ENCODE measurements at places on chromosomes 2 and 18.

GRCh38 chr2:100893392-100894104 lies 73.6 kb downstream of the NPAS2 start:
- DNase-seq = no peak

DNA sequence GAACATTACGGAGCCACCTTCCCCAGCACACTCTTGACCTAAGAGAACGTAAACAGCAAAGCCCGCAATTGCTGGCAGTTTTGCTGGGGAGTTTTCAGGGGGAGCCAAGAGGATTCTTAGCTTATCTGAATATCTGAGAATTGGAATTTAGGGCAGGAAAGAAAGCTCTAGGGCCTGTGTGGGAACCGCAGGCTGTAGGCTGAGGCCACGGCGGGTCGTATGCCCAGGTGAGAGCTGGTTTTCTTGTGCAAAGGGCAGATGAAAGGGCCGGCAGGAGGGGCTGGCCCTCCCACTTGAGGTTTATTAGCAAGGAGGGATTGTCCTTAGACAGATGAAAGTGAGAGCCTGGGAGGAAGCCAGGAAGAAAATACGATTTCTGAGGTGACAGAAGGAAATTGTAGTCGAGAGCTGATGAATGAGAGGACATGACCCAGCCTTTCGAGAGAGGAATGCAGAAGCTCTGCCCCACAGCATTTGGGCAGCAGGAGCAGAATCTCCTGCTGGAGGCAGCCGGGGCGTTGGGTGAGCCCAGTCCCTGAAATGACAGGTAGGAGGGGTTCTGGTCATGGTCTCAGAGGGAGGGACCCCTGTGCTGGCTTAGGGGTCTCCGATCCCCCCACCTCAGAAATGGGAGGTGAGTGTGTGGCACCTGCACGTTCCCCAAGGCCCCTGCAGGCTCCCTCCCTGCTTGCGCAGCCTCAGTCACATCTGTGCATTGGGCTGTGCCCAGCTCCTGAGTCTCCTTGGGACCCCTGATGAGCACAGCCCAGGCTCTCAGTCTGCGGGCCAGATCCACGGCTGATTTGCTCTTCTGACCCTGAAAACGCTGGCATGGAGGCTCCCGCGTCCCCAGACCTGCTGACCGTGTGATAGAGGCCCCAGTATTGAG lies 61.1 kb downstream of the CABLES1 start:
- no peak for DNase-seq

- DNase-seq = no peak
These were observed 221.9 kb downstream of the PIEZO2 start for GRCh38 chr18:10927286-10927992.

GRCh38 chr2:35301369-35301768 lies 1054.2 kb upstream of the CRIM1 start:
- no peak for DNase-seq

- DNase-seq = no peak
These were observed 135.3 kb downstream of the SLC8A1 start for GRCh38 chr2:40316620-40317019.

GRCh38 chr2:9037166-9037565 lies 33.7 kb upstream of the MBOAT2 start:
- DNase-seq = no peak

GRCh38 chr2:97699765-97700444 lies 13.5 kb upstream of the ZAP70 start:
- DNase-seq = peak; percentile 13

DNA sequence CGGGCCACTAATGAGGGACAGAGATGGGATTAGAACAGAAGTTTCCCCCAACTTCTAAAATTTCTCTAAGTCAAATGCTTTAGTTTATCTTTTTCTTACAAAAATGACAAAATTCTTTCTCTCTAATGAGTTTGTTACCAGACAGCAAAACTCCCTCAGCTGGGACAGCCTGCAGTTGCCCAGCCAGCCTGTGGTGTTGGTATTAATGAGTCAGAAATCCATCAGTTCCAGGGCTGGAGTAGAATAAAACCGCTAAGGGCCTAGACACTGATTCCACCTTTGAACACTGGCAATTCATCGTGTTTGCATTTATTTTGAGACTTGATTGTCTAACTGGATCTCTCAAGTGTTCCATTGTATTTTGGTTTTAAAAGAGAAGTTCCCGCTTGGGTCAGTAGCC lies 38.3 kb upstream of the SMAD2 start:
- no peak for DNase-seq

DNA sequence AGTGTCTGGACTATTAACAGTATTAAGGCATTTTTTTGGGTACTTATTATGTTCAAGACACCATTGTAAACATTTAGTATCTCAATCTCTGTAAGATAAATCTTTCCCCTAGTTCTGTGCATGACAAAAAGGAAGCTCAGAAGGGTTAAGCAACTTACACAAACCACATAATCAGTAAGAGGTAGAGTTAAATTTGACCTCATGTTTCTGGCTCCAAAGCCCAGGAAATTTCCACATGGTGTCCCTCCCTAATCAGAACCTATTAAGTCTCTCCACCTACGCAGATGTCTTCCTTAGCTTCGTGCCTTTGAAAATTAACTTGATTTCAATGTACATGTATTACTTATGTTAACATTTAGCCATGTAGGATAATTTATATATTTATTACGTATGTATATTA lies 2.0 kb downstream of the MFSD6 start:
- DNase-seq = no peak

- no peak for DNase-seq
These were observed 246.9 kb upstream of the CYP26B1 start for GRCh38 chr2:72394541-72395070.

GRCh38 chr2:112045446-112046014 lies 9.5 kb upstream of the TMEM87B start:
- DNase-seq = no peak

DNA sequence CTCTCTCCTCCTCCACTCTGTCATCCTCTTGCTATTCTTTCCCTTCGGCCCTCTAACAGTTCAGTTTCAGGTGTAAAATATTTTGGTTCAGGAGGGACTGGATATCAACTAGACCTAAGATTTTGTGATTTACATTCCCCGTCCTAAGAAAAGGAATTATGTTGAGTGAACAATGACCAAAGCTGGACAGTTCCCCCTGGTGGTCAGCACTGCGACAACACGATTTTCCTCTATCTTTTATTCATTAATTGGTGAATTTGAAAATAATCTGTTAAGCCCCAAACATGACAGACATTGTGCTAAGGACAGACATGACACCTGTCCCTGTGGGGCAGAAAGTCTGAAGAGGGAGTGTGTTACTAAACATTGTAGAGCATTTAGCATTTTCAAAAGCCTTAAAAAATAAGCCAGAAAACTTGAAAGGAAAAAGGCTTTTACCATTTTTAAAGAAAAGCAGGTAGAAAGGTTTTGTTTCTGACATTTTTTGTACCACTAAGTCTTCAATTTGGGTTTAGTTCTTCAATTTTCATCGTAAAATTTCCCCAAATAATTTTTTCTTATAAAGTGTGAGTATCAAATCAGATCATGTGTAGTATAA lies 28.4 kb upstream of the GTF2A1L start:
- peak; percentile 10 for DNase-seq

GRCh38 chr2:230891064-230891463 lies 26.3 kb downstream of the ITM2C start:
- no peak for DNase-seq

DNA sequence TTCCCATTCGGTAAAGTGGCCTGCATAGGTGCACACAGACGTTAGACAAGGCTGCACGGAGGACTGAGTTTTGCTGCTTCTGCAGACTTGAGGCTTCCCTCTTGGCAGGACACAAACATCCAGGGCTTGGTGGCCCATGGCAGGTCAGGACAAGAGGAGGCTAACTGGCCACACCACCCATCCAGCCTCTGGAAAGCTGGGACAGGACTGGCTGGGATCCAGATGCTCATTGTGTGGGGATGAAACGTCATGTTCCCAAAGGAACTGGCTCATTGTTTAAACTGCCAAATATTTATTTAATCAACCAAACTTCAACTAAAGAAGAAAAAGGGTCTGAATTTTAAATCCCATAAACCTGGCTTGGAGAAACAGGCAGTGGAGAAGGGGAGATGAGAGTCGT lies 239.1 kb upstream of the EPAS1 start:
- no peak for DNase-seq

DNA sequence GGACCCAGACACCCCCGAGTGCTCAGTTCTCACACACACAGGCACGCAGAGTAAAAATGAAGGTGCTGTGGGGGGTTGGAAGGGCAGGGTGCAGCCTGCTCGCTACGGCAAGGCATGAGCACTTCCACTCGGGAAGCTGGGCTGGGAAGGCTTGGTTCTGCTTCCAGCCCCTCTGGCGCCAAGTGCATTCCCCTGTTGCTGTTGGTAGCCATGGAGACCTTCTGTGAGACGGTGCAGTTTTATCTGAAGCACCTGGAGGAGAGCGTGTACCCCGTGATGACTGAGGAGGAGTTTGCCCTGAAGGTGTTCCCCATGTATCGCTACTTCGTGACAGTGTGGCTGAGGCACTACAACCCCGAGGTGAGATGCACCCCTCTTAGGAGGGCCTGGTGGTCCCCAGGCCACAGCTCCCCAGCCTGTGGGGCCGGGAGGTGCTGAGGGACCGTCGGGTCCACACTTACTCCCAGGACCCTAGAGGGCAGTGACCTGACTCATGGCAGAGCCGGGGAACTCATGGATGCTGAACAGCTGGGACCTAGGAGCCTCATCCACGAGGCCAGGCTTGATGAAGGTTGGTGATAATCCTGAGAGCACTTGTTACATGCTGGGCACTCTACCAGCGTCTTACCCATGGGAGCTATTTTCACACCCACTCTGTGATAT lies 15.5 kb downstream of the MROH2A start:
- no peak for DNase-seq

DNA sequence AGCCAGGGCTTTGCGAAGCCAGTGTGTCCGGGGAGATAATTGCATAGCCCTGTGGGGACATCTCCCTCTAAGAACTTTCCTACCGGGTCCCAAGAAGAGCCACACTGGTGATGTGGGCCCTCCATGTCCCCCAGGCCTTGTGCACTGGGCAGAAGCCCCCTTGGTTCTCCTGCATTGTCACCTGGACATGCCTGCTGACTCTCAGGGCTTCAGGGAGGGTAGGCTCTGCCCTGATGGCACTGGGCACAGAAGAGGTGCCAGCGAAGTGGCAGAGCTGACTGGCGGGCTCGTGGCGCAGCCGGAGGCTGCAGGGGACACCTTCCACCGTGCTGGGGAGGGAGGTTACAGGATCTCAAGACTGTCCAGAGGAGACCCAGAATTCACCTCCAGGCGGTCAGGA lies 28.3 kb downstream of the GLI2 start:
- no peak for DNase-seq

DNA sequence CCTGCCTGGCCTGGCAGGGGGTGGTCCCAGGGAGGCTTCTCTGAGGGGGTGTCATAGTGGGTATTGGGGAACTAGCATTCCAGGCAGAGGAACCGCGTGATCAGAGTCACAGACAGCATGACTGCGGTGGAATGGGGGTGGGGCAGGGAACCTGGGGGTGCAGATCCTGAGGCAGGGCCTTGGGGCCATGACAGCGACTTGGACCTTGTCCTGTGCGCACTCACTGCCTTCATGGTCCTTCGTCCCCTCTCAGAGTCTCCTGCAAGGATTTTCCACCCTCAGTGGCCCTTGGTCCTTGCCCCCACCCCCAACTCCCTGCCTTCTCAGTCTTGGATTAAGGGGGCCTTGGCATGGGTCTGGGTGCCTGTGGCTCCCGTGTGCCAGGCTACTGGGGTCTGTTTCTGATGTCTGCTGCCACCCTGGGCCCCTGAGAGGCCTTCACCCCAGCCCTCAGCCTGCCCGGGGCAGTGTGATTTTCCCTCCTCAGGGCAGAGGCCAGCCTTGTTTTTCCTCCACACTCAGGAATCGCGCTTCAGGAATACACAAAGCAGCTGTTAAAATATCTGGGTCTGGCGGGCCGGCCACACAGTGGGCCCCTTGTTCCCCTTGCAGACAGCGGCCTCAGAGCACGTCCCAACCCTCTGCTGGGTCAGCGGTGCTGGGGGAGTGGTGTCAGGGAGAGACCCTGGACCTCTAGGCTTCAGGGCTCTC lies 51.6 kb downstream of the GLI2 start:
- DNase-seq = no peak

DNA sequence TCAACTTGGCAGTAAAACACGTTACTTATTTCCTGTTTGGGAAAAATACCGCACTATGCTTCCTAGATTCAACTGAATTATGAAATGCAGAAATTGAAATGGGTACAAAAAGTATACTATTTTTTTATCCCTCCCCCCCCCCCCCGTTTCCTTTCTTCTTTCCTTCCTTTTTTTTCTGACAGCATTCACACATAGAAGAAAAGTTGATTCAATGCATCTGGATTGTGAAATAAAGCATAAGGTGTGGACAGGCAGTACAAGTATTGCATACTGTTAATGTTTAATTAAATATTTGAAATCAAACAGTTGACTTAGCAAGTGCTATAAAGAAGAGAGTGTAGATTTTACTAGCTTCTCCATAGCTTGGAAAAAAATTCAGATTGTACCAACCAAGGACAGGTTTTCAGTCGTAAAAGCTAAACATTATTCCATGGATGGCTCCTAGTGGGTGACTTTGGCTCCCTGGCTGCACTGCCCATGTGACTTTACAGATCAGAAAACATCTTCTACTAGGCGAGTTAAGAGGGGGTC lies 21.6 kb upstream of the AGFG1 start:
- no peak for DNase-seq

DNA sequence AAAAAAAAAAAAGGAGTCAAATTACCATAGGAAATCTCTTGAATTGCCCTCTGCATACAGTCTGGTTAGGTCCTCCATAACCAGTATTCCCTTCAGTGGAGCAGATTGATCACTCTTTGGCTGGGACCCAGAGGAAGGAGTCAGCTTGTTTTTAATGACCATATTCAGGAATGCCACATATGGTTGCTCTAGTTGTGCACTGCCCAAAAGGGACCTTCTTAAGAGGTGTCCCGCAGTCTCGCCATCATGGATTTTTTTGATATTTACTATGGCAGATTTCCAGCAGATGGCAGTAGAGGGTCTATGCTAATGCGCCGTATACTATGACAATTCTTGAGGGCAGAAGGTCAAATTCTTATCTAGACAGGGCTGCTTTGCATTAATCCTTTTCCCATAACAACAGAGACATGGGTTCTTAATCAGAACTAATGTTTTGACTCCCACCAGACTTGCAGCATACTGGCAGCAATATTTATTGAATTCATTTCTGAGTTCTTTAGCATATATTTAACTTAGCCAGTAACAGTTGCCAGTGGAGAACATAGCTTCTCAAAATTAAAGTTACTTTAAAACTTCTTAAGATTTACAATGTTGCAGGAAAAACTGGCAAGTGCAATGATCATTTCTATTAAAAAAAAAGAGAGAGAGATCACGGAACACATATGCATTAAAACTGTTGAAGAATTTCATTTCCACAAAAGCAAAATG lies 31.8 kb upstream of the INPP4A start:
- no peak for DNase-seq

- DNase-seq = no peak
These were observed 3.4 kb upstream of the CXCR4 start for GRCh38 chr2:136121204-136121910.

GRCh38 chr2:176095421-176095820 lies 2.9 kb downstream of the HOXD13 start:
- DNase-seq = no peak
